Fibroblast of skin of right quadriceps (primary cell): ENCODE measurements at places on chromosomes 7 and 10.

DNA sequence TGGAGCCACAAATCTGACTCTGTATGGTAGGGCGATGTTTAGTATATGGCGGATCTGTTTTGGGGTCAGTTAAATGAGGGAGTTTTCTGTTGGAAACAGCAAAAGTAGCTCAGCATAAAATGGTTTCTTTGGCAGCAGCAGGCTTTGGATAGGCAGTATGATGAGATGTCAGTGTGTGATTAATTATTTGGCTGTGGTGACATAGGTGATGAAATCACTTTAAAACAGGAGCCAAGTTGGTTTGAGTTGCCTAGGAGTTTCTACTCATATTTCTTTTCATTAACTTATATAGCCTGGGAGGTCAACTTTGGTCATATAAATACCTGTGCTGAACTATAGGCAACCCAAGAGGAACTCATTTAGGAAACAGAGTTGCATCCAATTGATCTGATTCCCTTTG, 291.2 kb downstream of the LRMDA start:
- DNase-seq: no peak

DNA sequence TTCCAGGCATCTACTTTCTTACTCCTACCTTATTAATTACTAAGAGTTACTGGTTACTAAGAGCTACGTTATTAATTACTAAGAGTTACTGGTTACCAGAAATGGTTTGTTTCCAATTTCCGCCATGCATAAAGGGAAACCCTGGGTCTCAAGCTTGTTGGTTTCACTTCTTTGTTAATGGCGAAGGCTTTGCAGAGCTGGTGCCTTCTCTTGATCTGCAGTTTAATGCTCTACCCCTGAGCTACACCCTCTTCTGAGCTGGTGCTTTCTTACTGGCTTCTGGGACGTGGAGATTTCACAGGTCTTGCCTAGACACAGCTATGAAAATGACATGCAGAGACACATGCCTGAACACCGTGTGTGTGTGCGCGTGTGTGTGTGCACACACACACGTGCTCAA, 560 bp downstream of the CPA4 start:
- DNase-seq: no peak

DNA sequence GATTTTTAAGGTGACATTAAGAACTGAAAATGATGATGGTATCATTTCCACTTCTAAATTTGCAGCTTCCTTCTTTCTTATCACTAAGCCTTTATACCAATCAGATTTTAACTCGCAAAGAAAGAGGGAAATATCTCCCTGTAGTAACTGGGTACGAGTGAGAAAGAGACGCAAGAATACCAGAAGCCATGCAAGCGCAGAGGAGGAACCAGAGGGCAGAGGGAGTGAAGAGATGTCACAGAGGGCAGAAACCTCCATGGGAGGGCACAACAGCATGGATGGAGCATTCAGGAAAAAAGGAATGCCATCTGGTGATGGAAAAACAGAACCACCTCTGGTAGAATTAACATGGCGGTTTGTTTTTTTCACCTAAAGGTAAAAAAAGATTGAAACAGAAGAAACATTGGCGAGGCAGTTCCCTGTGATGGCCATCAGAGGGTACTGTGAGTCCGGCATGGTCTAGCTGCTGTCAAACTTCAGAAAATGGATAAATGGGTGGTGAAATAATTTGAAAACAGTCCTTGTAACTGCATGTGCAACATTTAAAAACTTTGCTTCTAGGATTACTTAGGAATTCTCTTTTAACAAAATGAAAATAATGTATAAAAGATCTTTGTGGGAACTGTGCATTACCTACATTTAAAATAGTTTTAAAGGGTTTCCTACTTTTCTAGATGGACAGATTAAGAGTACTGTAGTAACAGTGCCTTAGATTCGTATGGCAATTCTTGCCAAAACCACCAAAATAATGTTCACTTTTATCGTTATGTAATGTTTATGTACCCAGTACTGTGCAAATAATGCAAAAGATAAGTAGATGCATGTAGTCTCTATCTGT, 91.8 kb downstream of the ARHGAP12 start:
- peak; percentile 13 for DNase-seq

GRCh38 chr7:30285067-30285535, 704 bp downstream of the ZNRF2 start:
- peak; percentile 13 for DNase-seq

GRCh38 chr10:23439961-23440889, 1.4 kb downstream of the OTUD1 start:
- no peak for DNase-seq

GRCh38 chr7:121447911-121448300, 51.8 kb upstream of the FAM3C start:
- DNase-seq: no peak

DNA sequence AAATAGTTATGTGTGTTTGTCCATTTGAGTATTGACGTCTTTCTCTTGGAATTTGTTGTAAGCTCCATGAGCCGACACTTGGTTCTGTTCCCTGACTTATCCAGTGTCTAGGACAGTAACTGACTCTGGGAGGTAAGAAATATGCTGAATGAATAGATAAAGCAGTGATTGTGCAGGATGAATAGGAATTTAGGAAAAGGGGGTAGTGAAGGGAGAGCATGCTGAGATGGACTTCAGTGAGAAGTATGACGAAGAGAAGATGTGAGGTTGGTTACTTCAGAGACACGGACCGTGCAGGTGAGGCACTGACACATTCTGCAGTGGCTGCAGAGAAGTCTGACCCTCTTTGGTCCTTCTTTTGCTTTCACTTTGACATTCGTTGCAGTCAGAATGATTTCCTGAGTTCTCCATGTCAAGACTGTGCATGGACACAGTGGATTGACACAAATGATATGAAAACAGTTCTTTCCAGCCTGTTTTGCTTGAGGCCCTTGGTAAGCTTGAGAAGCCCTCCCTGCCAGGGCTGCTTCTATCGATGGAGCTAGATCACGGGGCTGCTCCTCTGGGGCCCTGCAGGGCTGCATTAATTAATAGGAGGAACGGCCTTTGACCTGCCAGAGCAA, 261.5 kb upstream of the SORCS1 start:
- no peak for DNase-seq

GRCh38 chr10:128630787-128631252, 504.6 kb upstream of the MKI67 start:
- peak; percentile 45 for DNase-seq

DNA sequence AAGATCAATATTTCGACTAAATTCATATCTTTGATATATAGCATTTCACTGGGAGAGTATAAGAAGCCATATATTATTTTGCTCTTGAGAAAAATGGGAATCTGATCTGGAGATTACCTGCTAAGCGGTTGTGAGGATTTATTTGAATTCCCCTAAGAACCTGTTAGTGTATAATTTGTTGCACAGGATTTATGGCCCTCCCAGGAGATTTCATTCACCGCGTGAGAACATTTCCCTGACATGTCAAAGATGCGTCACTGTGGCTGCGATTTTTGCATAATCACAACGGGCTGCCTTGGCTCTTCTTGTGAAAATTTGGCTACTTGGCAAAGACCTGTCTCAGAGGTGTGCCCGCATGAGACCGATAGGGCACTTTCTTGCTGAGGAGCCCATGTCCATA, 184.7 kb upstream of the PFKP start:
- DNase-seq: peak; percentile 12

DNA sequence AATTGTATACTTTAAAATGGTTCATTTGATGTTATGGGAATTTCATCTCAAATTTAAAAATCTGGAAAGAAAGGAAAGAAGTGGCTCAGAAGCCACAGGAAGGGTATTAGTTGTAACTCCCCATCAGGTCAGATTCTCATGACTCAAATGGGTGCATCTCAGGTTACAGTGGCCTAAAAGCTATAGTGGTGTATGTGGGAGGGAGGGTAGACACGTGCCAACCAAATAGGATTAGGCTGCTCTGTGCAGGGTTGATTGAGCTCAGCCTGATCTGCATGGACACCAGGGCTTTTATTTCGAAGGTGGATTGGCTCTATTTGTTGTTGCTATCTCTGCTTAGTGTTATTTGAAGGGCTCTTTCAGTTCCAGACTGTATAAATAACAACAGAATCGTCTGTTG, 121.5 kb upstream of the PRR15 start:
- DNase-seq: peak; percentile 24

GRCh38 chr10:27391325-27391724, 112.8 kb upstream of the RAB18 start:
- DNase-seq: no peak

- no peak for DNase-seq
Measured at GRCh38 chr10:54148508-54148907, 652.5 kb downstream of the PCDH15 start.

DNA sequence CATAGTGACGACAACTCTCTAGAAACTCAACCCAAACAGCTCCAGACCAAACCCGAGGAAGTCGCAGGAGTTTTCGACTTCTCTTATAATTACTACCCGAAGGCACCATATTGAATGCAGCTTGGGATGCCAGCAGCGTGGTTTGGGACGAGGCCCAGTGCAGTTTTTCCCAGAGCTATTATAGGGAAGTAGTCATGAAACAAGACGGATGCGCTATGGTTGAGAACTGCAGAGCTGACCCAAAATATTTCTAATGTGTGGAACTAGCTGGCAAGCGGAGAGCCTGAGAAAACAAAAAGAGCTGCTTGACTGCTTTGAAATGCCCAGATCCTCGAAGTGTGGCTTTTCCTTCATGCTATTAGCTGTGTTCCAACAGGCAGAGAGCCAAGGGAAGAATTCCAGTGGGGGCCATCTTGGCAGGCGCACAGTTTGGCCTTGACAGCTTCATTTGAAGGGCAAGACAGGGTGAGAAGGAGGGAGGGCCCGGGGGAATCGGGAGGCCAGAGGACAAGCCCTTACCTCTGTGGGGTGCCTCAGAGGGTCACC, 122.7 kb downstream of the CUL2 start:
- DNase-seq: peak; percentile 78

- no peak for DNase-seq
Measured at GRCh38 chr7:152459724-152460251, 24.0 kb upstream of the KMT2C start.

DNA sequence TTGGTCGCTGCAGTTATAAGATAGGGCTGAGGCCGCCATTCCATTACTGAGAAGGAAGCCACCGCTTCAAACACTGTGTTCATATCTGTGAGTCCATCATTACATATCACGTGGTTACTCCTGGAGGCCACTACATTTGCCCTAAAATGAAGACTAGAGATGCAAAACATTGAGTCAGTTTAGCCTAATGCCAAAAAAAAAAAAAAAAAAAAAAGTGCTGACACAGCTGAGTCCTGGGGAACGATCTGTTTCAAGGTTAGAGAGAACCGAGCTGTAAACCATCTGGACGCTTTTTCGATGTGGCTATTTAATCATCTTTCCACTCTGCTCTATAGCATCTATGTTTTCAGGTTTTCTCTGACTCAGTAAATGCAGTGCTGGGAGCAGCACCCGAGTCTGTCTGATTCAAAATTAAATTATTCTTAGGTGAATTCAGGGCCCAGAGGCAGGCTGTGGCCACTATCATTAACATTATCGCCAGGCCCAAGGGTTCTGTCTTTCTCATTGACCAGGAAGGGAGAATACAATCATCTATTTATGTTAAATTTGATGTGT, 449.1 kb downstream of the PAXIP1 start:
- DNase-seq: no peak

GRCh38 chr7:47413526-47414341, 168.2 kb downstream of the TNS3 start:
- no peak for DNase-seq

GRCh38 chr7:138246428-138246827, 170.2 kb downstream of the AKR1D1 start:
- DNase-seq: no peak

- no peak for DNase-seq
Measured at GRCh38 chr7:87178320-87178719, 26.1 kb downstream of the DMTF1 start.

GRCh38 chr7:155524018-155524556, 22.3 kb downstream of the CNPY1 start:
- no peak for DNase-seq

DNA sequence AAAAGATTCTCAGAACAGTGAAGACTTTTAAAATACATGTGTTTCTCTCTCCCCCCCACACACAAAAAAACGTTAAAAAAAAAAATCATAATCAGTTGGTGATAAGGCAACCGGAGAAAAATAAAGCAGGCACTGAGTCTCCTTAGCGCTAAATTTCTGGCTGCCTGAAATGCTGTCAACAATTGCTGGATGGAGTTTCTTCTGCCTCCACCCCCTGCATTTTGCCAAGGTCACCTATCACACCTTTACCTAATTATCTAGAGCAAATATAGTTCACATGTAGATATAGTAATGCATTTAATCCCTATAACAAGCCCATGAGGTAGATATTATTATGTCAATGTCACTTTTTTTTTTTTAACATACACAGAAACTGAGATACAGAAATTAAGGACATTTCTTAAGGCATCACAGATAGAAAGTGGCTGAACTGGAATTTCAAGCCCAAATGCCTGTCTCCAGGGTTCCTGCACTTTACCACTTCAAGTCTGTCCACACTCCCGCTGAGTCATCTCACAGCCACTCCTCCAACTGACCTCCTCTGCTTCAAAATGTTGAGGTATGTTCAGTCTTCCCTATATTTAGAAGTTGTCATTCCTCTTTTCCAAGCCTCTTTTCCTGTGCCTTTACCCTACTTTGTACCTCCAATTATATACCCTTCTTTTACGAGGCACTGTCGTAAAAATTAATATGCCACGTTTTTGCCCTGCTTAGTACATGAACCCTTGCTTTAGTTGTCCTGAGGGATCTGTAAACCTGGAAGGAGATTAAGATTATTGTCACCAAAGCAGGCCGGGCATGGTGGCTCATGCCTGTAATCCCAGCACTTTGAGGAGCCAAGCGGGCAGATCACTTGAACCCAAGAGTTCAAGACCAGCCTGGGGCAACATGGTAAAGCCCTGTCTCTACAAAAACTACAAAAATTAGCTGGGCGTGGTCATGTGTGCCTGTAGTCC, 72.8 kb upstream of the MPP7 start:
- peak; percentile 41 for DNase-seq

DNA sequence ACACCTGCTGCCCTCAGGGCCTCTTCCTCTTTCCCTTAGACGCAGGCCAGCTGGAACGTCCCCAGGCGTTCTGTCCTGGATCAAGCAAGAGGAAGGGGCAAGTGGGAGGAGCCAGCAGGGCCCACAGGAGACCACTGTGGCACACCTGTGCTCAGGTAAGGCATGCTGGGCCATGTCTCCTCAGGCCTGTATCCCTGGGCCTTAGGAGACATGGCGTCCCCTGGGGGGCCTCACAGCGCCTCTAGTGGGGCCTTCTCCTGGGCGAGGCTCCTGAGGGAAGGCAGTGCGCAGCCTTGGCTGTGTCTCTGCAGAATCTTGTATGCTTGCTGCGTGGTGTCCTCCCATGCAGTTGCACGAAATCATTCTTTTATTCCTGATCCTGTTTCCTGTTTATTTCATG, 31.3 kb downstream of the ZNF783 start:
- no peak for DNase-seq

GRCh38 chr10:132996603-132997343, 54.4 kb upstream of the CFAP46 start:
- no peak for DNase-seq

- no peak for DNase-seq
Measured at GRCh38 chr7:9201928-9202327, 768.5 kb downstream of the NXPH1 start.
